ENCODE measurements at places on chromosomes 7 and 10. TPM values are rescaled to one million over a fixed set of nuclear protein-coding genes. Genes with fewer than 3 reads are reported as not detected.

DNA sequence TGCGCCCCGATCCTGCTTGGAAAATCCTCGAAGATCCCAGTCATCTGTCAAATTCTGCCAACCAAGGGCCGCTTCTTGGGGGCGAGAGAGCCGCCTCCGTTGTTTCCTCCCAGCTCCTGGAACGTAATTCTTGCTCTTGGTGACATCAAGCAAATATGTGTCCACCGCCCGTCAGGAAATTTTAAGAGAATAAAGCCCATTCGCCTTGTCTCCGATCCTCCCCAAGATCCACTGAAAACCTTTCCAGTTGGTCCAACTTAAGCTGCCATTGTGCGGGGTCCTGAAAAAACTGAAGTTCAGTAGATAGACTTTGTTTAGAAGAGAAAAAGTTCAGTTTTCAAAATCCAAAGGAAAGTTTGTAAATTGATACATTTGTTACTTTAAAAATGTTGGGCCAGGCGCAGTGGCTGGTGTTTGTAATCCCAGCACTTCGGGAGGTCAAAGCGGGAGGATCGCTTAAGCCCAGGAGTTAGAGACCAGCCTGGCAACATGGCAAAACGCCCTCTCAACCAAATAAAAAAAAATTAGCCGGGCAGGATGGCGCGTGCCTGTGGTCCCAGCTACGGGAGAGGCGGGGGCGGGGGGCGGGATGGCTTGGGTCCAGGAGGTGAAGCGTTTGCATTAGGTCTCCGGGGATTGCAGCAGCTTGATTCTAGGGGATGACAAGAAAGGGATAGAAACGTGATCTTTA, 1.0 kb upstream of the ZNF800 start:
- H3K4me1 ChIP-seq = peaks cover 4% of the 10 kb centered on the region
- no peaks in the 10 kb centered on the region for H3K36me3 ChIP-seq

DNA sequence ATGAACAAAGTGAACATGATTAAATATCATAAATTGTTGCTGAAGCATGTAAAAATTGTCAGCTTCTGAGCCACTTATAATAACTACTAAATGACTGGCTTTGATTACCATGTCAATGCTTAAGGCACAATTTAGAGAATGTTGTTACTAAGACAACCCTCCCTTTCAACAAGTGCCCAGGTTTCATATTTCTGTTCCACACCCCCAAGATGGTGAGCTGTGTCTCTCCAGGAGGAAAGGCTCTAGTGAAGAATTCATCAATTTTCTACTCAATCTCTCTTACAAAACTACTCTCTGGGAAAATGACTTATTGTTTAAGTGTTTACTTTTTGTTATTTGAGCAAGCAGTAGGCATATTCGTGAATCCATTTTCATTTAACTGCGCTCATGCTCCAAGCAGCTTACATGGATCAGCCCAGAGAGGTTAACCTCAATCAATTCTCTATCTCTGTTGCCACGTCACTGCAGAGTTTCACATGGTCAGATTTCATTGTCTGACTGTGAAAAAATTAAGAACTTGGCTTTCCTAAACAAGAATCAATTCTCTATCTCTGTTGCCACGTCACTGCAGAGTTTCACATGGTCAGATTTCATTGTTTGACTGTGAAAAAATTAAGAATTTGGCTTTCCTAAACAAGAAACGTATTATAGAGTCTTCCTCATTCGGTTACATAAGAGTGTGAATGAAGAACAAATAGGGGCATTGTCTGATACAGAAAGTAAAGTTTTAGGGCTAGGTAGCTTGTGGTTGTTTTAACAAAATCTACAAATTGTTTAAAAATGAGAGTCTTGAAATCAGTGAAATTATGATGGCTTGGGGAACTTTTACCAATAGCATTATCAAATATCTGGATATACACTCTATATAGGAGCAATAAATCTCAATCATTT, 49.7 kb downstream of the CCDC71L start:
- no peaks in the 10 kb centered on the region for H3K27me3 ChIP-seq
- no peak overlapping the region for H3K4me3 ChIP-seq
- DNase-seq = no peak
- H3K27ac ChIP-seq = peak overlapping the region; percentile 69

DNA sequence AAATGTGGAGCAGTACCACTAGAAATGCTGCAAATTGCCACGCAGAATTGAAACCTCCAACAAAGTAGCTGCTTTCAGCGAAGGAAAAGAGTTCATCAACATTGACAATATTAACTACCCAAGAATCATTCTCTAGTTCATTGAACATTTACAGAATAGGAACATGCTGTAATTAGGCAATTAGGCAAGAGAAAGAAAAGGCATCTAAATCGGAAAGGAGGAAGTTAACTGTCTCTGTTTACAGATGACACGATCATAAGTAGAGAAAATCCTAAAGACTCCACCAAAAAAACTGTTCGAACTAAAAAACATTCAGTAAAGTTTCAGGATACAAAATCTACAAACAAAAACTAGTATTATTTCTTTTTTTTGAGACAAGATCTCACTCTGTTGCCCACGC, 8.9 kb upstream of the PKD1L1 start:
- no peaks in the 10 kb centered on the region for H3K36me3 ChIP-seq
- no peak for DNase-seq
- H3K4me3 ChIP-seq = no peak overlapping the region
- H3K27me3 ChIP-seq = no peaks in the 10 kb centered on the region
- H3K4me1 ChIP-seq = no peaks in the 10 kb centered on the region

The RASA4B gene
- 3.7 TPM for total RNA-seq

Measured in breast epithelium (tissue), 4 donors.